Transverse colon (tissue), 4 donors: ENCODE measurements at places on chromosomes 4 and X. TPM values are rescaled to one million over a fixed set of nuclear protein-coding genes. Genes with fewer than 3 reads are reported as not detected.

RAB39B gene
- not detected for total RNA-seq

GPM6B gene
- 6.0 TPM for total RNA-seq

ITM2A gene
- 27.7 TPM for total RNA-seq

CORIN gene
- total RNA-seq, result not detected

GRCh38 chr4:136725286-136726081 is 806.8 kb downstream of the PCDH18 start:
- H3K27ac ChIP-seq, result no peak overlapping the region
- H3K36me3 ChIP-seq, result no peaks in the 10 kb centered on the region
- H3K4me3 ChIP-seq, result no peak overlapping the region
- no peak for DNase-seq
- no peaks in the 10 kb centered on the region for H3K4me1 ChIP-seq
- H3K27me3 ChIP-seq, result no peaks in the 10 kb centered on the region

DNA sequence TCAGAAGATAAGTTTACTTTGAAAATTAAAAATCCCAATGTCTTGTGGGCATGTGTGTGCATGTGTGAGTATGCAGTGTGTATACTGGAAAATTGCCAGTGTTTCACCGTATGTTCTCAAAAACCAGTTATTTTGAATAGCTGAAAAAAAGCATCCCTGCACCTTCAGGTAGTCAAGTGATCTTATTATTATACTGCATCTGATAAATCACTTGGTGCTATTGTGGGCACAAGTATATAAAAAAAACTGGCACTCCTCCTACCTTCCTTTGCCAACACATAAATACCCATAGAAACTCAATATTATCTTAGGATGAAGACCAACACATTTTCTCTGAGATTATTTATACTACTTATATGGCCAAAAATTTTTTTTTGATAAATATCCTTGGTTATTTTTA is 91.5 kb upstream of the MAP9 start:
- DNase-seq, result no peak
- H3K27me3 ChIP-seq, result no peaks in the 10 kb centered on the region
- H3K36me3 ChIP-seq, result no peaks in the 10 kb centered on the region
- H3K4me1 ChIP-seq, result peaks cover 4% of the 10 kb centered on the region
- no peak overlapping the region for H3K4me3 ChIP-seq
- H3K27ac ChIP-seq, result no peak overlapping the region
